ENCODE measurements at places on chromosomes 3 and 15.
A peak's percentile ranks its signal among the peaks of the same experiment; 100 is the strongest.

GRCh38 chr3:126083511-126083912 lies 412 bp downstream of the SLC41A3 start:
- DNase-seq: peak; percentile 22

- DNase-seq: no peak
These were observed 12.5 kb downstream of the P2RY14 start for GRCh38 chr3:151265866-151266265.

- no peak for DNase-seq
These were observed 394.1 kb downstream of the SOX2 start for GRCh38 chr3:182105875-182106274.

- DNase-seq: no peak
These were observed 9.6 kb downstream of the ARHGEF3 start for GRCh38 chr3:56792193-56792592.

DNA sequence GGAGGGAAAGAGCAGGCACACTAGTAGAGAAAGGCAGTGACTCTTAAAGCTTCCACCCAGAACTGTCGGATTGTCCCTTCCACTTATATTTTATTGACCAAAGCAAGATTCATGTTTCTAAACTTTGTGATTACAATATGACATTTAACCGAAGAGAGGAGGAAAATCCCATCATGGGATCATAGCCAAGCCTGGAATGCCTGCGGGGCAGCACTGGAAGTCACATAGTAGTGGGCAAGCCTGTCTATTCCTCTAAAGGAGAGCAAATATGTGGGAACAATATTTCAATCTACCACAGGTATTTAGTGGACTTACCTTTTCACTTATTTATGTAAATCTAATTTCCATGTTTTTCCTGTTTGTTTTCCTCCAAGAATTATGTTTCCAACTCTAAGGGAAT lies 3.8 kb upstream of the TMOD3 start:
- DNase-seq: no peak

GRCh38 chr3:161103776-161104385 lies 1.3 kb downstream of the B3GALNT1 start:
- no peak for DNase-seq

DNA sequence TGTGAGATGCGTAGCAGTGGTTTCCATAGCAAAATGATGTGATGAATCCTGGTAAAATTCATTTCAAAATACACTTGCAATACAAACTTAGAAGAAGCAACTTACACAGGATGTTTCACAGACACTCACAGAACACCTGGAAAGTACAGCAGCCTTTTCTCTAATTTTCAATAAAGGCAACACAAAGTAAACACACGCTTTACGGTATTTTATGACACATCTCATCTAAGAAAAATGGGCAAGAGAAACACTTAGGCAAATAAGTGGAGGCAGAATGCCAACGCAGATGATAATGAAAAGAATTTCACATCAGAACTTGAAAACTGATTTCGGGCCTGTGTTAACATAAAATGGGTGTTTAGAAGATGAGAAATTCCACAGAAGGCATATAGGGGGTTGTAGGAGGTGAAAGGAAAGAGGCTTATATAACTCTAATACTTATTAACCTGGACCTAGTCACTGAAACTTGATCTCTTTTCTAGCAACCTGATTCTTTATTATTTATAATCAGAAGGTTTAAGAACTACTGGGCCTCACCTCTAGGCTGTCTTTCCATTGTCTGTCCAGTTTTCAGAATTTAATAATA lies 25.6 kb upstream of the MAP3K13 start:
- DNase-seq: no peak

DNA sequence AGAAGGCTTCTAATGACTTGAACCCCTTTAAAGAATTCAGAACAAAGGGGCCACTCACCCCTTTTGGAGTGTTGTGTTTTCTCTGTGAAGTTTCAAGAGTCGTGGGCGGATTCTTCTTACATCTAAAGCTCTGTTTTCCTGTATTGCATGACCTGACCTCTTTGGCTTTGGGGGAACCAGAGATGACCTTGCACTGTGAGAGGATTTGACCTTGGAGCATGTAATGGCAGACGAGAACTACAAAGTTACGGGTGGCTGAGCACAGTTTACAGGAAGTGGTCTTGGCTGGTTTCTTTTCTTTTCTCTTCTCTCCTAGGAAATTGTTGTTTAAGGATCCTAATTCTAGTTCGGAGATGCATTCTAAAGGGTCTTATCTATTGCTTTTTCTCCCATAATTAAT lies 6.2 kb upstream of the BDH1 start:
- no peak for DNase-seq

DNA sequence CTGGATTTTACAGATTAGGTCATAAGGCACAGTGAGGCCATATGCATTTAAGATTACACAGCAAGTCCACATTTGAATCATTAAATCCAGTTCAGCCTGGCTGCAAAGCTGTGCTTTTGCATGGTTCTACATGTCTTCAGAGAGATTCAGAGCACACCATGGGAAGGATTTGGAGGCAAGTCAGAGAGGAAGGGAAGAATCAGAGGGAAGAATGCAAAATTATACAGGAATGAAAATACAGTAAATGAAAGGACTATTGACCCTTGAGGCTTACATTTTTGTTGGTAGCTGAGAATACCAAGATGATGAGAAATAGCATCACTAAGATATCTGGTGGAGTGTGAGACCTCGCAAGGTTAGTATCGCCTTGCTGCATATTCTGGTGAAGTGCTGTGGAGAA lies 13.9 kb downstream of the FILIP1L start:
- DNase-seq: no peak

- DNase-seq: no peak
These were observed 20.0 kb upstream of the CMTM7 start for GRCh38 chr3:32371461-32372212.

DNA sequence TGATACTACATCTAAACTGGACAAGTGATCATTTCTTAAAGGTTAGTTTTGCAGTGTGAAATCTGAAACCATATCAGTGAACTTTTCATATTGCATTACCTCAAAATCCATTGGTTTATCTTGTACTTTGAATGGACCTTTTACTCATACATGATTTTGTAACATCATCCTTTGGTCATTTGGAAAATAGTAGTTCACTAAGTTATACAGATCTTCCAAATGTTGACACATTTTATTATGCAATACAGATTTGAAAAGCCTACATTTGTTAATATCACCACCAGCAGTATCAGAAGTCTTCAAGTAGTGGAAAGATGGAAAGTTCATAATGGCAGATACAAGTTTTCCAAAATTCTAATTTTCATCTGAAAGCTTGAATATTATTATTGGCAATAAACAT lies 64.0 kb upstream of the CDV3 start:
- no peak for DNase-seq

DNA sequence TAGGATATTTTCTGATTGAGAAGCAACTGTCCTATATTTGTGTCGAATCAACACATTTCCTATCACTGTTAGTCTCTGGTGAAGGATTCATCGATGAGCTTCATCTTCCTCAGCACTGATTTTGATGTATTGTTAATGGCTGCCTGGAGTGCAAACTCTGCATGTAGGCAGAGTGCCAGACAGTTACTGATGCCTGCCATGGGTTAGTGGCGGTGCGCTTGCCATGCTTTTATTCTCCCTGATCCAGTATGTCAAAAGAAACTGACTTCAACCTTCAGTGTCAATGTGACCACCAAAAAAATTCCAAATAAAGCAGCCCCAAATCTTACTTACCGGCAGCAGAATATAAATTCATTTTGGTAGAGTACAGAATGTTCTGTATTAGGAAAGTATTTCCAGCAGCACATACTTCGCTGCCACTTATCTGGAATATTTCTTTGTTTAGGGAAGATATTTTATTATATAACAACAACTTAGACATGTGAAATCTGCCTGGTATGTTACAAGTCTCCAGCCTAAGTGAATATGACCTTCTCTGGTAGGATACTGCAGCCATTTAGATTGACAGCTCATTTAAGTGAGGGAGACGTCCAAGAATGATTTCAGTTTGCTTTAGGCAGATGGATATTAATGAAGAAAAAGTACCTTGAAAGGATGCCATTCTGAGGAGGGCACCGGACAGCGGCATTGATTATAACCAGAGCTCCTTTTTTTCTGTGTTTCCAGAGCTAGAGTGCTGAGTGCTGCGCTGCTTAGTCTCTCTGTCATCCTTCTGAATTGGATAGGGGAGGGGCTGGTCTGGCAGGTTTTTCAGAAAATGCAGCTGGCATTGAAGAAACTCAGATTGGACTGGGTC lies 59.9 kb downstream of the ARHGEF26 start:
- DNase-seq: no peak

- no peak for DNase-seq
These were observed 92.3 kb downstream of the MAGI1 start for GRCh38 chr3:65946438-65946837.
